ENCODE measurements at places on chromosomes 11 and 22.

- no peaks in the 10 kb centered on the region for H3K4me1 ChIP-seq
- no peaks in the 10 kb centered on the region for H3K36me3 ChIP-seq
- no peak overlapping the region for H3K4me3 ChIP-seq
- no peaks in the 10 kb centered on the region for H3K27me3 ChIP-seq
- no peak overlapping the region for H3K27ac ChIP-seq
- no peak for DNase-seq
Measured at GRCh38 chr11:94997437-94997836, 23.9 kb downstream of the KDM4D start.

GRCh38 chr22:43057641-43058040, 31.6 kb downstream of the TTLL1 start:
- no peaks in the 10 kb centered on the region for H3K36me3 ChIP-seq
- no peak overlapping the region for H3K27ac ChIP-seq
- no peaks in the 10 kb centered on the region for H3K27me3 ChIP-seq
- no peak overlapping the region for H3K4me3 ChIP-seq
- no peaks in the 10 kb centered on the region for H3K4me1 ChIP-seq

GRCh38 chr11:72426103-72426757, 8.1 kb downstream of the CLPB start:
- no peak overlapping the region for H3K4me3 ChIP-seq
- no peak for DNase-seq
- peaks cover 58% of the 10 kb centered on the region for H3K36me3 ChIP-seq

- H3K4me3 ChIP-seq = no peak overlapping the region
- no peaks in the 10 kb centered on the region for H3K36me3 ChIP-seq
- no peaks in the 10 kb centered on the region for H3K4me1 ChIP-seq
- no peaks in the 10 kb centered on the region for H3K27me3 ChIP-seq
Measured at GRCh38 chr22:45886540-45886939, 90.4 kb downstream of the WNT7B start.

DNA sequence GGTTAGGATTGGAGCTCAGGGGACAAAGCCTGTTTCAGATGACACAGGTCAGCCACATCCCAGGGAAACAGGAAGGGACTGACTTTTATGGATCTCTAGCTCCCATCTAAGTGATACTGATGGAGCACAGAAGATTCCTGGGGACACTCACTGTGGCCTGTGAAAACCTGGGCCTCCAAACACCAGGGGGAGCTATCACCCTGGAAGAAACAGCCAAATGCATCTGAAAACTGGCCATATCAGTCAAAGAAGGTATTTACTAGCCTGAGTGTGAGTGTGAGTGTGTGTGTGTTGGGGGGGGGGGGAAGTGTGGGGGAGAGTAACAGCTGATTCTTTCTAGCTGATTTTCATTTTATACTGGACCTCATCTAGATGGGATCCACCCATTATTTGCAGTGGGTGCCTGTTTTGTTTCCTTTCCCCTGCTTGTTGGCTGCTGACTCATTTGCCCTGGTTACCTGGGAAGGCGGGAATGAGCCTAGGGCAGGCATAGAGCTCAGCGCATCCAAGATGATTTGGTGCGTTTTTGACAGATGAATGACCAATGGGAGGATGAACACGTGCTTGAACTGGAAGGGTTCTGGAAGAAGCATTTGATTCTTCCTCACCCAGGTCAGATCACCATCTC, 284.0 kb downstream of the KIRREL3 start:
- H3K4me3 ChIP-seq = no peak overlapping the region
- H3K4me1 ChIP-seq = no peaks in the 10 kb centered on the region
- H3K27ac ChIP-seq = no peak overlapping the region
- peaks cover 5% of the 10 kb centered on the region for H3K27me3 ChIP-seq

GRCh38 chr11:109735128-109735527, 313.1 kb downstream of the C11orf87 start:
- H3K4me3 ChIP-seq = no peak overlapping the region
- no peaks in the 10 kb centered on the region for H3K4me1 ChIP-seq
- DNase-seq = no peak
- H3K27me3 ChIP-seq = no peaks in the 10 kb centered on the region
- H3K36me3 ChIP-seq = no peaks in the 10 kb centered on the region

- peaks cover 21% of the 10 kb centered on the region for H3K36me3 ChIP-seq
- no peak overlapping the region for H3K27ac ChIP-seq
- no peak for DNase-seq
- H3K4me3 ChIP-seq = no peak overlapping the region
Measured at GRCh38 chr11:64892838-64893193, 14.4 kb upstream of the EHD1 start.

DNA sequence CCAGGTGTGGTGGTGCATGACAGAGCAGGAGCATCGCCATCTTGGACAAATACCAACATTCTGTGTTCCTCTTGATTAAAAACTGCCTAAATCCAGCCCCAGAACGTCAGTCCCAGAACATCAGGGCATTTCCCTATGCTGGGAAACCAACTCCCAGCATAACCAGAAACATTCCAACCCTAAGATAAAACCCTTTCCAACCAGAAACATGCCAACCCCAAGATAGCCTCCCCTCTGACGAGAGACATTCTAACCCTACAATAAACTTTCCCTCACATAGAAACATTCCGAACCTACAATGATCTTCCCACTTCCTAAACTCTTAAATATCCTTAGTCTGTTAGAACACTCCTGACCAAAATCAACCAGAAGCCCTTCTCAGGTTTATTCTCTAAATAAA, 11.6 kb downstream of the PLAAT4 start:
- peaks cover 27% of the 10 kb centered on the region for H3K4me1 ChIP-seq
- H3K27me3 ChIP-seq = no peaks in the 10 kb centered on the region
- H3K36me3 ChIP-seq = no peaks in the 10 kb centered on the region
- no peak for DNase-seq

- no peak overlapping the region for H3K4me3 ChIP-seq
- H3K36me3 ChIP-seq = peaks cover 30% of the 10 kb centered on the region
- no peak overlapping the region for H3K27ac ChIP-seq
- no peaks in the 10 kb centered on the region for H3K4me1 ChIP-seq
- no peaks in the 10 kb centered on the region for H3K27me3 ChIP-seq
Measured at GRCh38 chr22:20875296-20875695, 16.5 kb downstream of the SNAP29 start.

DNA sequence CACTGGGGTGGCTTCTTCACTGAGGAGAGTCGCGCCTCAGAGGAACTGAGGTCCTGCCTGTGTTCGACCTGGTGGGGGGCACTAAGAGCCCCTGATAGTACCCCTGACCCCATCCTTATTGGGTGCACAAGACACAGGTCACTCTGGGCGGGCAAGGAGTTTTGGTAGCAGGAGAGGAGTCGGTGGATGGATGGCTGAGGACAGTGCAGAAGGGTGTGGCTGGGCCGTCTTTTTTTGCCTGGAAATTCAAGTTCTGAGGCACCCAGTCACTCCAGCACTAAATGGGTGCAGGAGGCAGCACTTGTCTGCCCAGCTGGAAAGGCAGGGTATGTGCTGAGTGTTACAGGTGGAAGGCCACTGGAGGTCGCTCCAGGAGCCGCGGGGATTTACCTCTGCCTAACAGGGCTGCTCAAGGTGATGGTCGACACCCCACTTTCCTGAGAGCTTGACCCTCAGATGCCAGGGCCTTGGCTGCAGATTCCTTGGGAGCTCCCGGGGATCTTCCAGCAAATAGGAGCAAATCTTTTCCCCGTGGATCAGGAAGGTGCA, 960 bp downstream of the TSSC4 start:
- peaks cover 34% of the 10 kb centered on the region for H3K4me1 ChIP-seq
- H3K27ac ChIP-seq = peak overlapping the region; percentile 90
- peaks cover 56% of the 10 kb centered on the region for H3K36me3 ChIP-seq
- H3K4me3 ChIP-seq = peak overlapping the region; percentile 98

- no peaks in the 10 kb centered on the region for H3K4me1 ChIP-seq
- DNase-seq = no peak
Measured at GRCh38 chr11:21056644-21057043, 387.3 kb downstream of the NELL1 start.

GRCh38 chr22:48884786-48885185, 942.9 kb downstream of the BRD1 start:
- no peak overlapping the region for H3K27ac ChIP-seq
- DNase-seq = no peak
- H3K36me3 ChIP-seq = no peaks in the 10 kb centered on the region
- H3K4me3 ChIP-seq = no peak overlapping the region
- no peaks in the 10 kb centered on the region for H3K4me1 ChIP-seq

GRCh38 chr11:90134478-90135003, at the start of gene NAALAD2:
TSS of gene NAALAD2 (plus strand) at chr11:90134663. CDS start at chr11:90134759, 96 bp downstream.
- H3K36me3 ChIP-seq = no peaks in the 10 kb centered on the region
- no peak for DNase-seq
- H3K27me3 ChIP-seq = no peaks in the 10 kb centered on the region
- H3K4me3 ChIP-seq = no peak within 1 kb of the TSS

DNA sequence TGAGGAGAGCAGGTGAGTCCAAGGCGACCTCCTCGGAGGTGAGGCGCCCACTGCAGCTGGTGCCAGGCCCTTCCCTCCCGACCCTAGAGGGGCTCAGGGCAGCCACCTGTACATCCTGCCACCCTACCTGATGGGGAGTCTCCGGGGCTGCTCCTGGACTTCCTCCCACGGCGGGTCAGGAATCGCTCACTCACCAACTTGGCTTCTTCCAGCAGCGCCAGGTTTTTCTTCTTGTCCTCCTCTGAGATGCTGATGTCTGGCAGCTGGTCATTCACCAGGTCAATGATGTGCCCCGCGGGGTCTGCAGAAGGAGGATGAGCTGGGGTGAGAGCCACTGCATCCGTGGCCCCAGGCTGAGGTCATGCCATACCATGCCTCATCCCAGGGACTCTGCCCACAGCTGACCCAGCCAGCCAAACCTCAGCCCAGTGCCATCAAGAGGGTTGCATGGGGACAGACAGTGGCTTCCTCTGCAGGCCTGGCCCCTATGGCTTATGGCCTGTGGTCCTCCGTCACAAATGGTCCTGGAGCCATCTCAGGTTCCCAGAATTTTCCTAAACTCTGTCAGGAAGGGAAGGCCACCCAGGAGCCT, 61.0 kb upstream of the LYVE1 start:
- H3K4me3 ChIP-seq = no peak overlapping the region
- DNase-seq = no peak
- no peaks in the 10 kb centered on the region for H3K27me3 ChIP-seq
- no peaks in the 10 kb centered on the region for H3K36me3 ChIP-seq
- H3K4me1 ChIP-seq = no peaks in the 10 kb centered on the region
- no peak overlapping the region for H3K27ac ChIP-seq

DNA sequence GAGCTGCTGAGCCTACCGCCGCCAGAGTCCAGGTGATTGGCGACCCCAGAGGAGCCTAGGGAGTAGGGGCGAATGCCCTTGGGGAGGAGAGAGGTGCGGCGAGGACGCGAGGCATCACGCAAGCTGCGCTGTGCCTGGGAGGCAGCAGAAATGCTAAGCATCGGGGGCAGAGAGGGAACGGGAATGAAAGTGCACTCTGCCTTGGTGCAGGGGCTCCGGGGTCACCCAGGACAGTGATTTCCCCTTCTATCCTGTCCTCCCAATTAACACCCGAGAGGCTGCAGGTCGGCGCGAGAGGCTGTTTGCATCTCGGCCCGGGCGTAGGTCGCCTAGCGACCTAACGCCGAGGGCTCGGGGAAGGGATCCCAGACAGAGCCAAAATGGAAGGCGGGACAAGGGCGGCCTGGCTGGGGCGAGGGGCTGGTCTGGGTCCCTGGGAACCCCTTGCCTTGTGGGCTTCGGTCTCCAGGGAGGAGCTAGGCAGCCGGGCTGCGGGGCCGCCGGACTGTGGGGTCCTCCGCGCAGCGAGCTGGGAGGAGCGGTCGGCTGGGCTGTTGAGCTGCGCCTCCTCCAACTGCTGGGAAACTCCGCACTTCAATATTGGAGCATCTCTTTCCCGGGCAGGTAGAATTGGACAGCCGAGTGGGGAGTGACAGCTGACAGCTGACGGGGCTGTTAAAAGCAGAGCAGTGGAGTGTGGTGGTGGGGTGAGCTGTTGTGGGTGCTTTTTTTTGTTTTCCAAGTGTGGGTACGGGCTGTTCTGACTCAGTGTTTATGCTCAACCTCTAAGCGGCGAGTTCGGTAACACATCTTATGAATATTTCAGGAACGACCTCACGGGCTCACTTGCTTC, 657 bp downstream of the ELMOD1 start:
- peaks cover 5% of the 10 kb centered on the region for H3K27me3 ChIP-seq
- DNase-seq = no peak

- no peaks in the 10 kb centered on the region for H3K4me1 ChIP-seq
- no peak overlapping the region for H3K27ac ChIP-seq
- no peaks in the 10 kb centered on the region for H3K36me3 ChIP-seq
- DNase-seq = no peak
- H3K4me3 ChIP-seq = no peak overlapping the region
- H3K27me3 ChIP-seq = no peaks in the 10 kb centered on the region
Measured at GRCh38 chr22:44170470-44170869, 10.3 kb upstream of the PARVG start.

DNA sequence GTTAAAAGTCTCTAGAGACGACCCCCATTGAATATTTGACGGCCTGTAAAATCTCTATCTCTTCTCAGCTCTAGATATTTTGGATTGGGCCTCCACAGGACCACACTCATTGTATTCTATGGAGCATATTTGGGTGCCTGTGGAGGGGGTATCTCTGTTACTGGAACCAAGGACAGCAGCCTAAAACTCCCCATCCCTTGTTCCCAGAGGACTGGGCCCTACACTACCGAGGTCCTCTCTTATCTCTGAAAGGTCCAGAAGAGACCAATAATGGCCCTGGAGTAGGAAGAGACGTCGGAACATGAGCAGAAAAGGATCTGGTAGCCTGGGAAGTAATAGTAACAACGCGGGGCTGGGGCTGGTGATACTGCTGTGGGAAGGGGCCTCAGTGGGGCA, 542 bp downstream of the HPS4 start:
- H3K4me1 ChIP-seq = peaks cover 91% of the 10 kb centered on the region
- no peak for DNase-seq
- no peaks in the 10 kb centered on the region for H3K27me3 ChIP-seq
- H3K4me3 ChIP-seq = peak overlapping the region; percentile 46
- H3K27ac ChIP-seq = peak overlapping the region; percentile 97
- H3K36me3 ChIP-seq = peaks cover 32% of the 10 kb centered on the region

DNA sequence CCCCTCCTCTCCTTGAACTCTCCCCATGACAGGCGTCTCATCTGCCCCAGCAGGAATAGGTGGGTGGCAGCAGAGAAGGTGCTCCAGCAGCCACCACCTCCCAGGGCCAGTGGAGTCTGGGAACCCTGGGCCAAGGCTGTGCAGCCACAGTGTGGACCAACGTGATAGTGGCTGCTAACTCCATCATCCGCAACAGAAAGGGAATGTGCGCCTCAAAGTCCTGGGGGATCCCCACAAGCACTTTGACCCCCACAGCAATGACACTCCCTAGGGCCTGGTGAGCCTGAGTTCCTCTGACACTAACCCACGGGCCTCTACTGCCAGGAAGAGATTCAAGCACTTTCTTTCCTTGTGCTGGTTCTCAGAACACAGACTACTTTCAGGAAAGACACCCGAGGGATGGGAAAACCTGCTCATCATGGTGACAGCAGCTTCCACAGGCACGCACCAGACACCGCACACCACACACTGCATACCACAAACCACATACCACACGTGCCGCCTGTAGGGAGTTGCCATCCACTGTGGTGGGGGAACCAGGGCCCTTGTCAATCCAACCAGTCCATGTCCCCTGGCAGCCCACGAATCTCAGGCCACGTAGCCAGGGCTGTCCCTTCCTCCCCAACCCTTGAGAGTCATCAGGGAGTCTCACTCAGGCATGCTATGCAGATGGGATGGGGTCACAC, 3.4 kb upstream of the SLC25A1 start:
- no peak overlapping the region for H3K4me3 ChIP-seq
- DNase-seq = no peak
- peaks cover 22% of the 10 kb centered on the region for H3K4me1 ChIP-seq
- no peak overlapping the region for H3K27ac ChIP-seq
